ENCODE measurements at places on chromosomes 5 and 9. TPM values are rescaled to one million over a fixed set of nuclear protein-coding genes. Genes with fewer than 3 reads are reported as not detected.

DNA sequence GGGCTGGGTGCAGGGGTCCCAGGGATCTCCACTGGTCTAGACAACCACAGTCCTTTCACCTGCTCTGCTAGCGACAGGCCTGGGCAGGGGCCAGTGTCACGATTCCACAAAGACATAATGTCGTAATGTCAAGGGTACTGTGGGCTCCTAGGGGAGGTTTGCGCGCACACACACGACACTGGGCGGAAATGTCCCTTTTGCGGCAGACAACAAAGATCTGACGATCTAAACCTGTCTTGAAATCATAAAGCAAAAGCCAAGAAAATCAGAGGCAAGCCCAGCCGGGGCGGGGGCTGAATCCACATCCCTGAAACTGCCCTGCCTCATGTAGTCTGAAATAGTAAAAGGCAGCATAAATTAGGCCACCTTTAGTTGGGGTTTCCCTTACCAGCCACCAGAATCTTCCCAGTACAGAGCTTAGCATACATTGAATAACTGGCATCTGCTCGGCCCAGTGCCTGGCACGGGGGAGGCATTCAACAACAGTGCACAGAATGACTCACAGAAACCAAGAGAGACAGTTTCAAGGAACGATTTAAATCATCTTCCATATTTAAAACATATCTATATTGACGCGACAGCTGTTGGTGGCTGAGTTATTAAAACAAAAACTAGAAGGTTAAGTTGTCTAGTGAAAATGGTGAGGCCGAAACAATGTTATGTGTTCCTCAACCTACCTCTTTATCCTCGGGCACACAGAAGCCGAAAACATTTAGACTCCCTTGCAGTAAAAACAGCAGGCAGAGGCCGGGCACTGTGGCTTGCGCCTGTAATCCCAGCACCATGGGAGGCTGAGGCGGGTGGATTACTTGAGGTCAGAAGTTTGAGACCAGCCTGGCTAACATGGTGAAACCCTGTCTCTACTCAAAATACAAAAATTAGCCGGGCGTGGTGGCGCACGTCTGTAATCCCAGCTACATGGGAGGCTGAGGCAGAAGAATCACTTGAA lies 151.0 kb downstream of the MYO10 start:
- DNase-seq: peak; percentile 85

DNA sequence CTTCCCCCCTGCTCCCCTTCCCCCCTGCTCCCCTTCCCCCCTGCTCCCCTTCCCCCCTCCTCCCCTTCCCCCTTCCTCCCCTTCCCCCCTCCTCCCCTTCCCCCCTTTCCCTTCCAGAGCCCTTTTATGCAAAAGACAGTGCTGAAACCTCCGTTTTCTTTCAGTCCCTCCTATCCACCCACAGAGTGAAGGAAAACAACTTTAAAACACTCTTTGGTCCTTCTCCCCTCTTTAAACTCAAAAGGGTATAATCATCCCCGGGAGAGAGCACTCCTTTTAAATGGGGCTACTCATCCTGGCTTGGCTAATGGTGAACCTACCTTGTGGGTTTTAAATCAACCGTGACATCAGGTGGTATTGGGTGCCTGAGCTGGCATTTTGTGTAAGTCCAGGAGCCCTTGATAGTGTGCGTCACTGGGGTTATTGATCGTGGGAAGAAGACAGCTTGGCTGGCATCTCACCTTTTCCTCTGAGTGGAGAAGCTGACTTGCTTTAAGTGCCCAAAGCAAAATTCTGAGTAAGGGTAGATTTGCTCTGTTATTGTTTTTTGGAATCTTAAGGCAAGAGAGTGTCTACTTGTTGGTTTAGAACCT lies 2.7 kb downstream of the LARP1 start:
- no peak for DNase-seq

Gene ACTBL2
- total RNA-seq: not detected

DNA sequence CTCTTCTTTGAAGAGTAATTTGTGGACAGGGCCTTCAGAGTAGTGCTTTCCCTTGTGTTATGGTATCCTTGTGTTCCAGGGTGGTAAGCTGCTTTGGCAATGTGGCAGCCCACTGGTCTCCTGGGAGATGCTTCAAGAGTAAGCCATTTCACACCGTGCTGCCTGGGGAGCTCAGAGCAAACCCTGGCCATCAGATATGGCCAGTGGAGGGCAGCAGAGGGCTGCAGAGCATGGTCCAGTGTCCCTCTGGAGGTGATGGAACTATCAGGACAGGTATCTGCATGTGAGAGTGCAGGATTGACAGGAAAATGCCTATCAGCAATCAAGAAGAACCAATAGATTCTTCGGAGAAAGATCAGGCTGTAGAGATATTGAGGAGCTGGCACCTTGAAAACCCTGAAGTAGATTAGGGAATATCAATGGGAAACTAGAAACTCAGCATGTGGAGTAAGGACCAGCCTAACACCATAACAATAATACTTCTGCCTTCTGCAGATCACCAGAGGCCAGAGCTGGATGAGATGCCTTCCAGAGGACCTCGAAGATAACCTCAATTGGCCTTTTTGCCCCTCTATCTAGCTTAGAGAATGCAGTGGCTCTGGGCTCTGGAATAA lies 90.8 kb downstream of the PLPPR1 start:
- no peak for DNase-seq

DNA sequence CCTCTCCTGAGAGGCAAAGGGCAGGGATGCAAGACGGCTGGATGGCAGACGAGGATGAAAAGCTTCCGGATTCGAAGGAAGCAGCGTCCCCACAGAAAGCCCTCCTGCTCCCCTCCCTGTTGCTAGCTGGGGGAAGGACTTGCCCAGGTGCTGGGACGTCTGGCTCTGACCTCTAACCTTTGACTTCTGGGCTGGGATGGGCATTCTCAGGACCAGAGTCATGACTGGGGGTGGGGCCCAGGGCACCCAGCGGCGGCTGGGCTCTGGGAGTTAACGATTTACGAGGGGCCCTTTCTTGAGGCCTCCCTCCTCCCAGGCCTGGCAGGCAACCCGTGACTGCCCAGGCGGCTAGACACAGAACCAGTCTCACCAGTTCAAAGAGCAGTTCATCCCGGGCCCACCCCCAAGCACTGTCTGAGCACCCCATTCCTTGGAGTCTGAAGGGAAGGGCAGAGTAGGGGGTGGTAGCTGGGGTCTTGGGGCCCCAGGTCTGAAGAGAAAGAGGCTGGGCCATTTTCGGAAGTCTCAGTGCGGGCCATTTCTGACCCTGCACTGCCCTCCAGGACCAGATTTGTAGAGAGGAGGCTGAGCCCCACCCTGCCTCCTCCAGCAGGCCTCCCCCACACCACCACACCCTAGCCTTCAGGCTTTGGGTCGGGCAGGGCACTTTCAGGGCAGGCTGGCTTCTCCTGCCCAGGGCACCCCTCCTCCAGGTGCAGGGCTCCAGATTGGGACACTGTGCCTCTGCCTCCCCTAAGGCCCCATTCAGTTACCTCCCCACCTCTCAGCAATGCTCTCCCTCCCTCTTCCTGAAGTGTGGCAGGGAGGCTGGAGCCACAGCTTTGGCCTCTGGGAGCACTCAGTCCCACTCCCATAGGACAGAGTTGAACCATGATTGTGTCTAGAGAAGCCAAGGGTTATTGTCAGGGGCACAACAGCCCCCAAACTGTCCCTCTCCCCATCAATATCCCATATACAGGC lies 5.0 kb upstream of the CXXC5 start:
- DNase-seq: no peak

Gene TMEFF1
- 2.4 TPM for total RNA-seq

GRCh38 chr5:19018822-19019221 lies 969.2 kb downstream of the CDH18 start:
- DNase-seq: no peak

Gene SHC3
- total RNA-seq: under 0.01 TPM

GRCh38 chr9:16626577-16627130 lies 243.8 kb downstream of the BNC2 start:
- peak; percentile 97 for DNase-seq

- peak; percentile 26 for DNase-seq
These were observed 49.4 kb downstream of the FNIP1 start for GRCh38 chr5:131747180-131748105.

DNA sequence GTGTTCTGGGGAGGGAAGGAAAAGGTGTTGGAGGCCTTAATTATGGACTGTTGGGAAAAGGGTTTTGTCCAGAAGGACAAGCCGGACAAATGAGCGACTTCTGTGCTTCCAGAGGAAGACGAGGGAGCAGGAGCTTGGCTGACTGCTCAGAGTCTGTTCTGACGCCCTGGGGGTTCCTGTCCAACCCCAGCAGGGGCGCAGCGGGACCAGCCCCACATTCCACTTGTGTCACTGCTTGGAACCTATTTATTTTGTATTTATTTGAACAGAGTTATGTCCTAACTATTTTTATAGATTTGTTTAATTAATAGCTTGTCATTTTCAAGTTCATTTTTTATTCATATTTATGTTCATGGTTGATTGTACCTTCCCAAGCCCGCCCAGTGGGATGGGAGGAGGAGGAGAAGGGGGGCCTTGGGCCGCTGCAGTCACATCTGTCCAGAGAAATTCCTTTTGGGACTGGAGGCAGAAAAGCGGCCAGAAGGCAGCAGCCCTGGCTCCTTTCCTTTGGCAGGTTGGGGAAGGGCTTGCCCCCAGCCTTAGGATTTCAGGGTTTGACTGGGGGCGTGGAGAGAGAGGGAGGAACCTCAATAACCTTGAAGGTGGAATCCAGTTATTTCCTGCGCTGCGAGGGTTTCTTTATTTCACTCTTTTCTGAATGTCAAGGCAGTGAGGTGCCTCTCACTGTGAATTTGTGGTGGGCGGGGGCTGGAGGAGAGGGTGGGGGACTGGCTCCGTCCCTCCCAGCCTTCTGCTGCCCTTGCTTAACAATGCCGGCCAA lies 19.1 kb downstream of the PTGES2 start:
- DNase-seq: no peak

Gene WNT8A
- total RNA-seq: not detected

Data from LHCN-M2 (cell line).